Osteocyte (in vitro differentiated cells): ENCODE measurements at places on chromosomes 2 and 18.

GRCh38 chr2:233996000-233996399, 54.5 kb upstream of the SPP2 start:
- DNase-seq, result no peak

DNA sequence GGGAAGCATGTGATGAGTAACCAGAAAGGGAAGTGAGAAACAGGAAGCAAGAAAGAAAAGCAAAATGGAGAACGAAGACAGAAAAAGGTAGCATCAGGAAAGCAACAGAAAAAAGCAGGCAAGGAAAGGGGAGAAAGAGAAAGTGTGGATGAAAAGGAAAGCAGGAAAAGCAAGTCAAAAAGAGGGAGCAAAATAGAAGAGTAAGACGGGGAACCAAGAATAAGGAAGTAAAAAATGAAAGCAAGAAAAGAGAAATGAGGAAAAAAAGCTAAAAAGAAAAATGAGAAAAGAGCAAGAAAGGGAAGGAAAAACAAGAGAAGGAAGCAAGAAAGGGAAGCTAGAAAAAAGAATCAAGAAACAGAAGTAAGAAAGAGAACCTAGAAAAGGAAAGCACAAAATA, 242.3 kb upstream of the NCKAP5 start:
- DNase-seq, result no peak

DNA sequence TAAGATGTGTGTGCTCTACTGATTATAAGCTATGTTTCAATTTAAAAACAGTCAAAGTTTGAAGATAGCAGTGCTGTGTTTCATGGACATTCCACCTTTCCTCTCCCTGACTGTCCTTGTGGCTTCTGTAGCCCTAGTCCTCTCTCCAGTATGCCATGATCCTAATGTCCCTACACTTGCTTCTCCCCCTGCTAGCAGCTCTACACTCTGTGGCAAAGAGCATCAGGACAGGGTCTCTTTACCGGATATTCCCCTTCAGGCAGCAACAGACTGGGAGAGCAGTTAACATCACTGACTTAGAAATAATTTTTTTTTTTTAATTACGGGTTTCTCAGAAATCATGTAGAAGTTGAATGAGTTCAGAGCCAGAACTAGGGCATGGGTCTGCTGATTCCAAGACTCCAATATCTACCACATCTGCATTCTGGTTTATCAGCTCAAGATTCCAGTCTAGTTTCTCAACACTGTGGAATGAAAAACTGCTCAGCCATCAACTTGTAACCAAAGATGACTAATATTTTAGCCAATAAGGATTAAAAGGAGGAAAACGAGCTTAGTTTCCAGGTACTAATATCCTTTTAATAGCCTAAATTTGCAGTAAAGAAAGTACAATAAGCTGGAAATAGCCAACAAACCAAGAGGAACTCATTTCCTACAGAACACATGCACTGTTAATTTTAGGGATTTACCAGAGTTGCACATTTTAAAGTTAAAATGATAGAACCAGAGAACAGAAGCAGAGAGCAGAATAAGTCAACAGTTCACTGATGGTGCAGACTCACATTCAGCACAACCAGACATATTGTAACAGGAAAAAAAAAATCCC, 45.2 kb downstream of the TMEM131 start:
- DNase-seq, result no peak

GRCh38 chr2:149652526-149652925, 65.0 kb upstream of the MMADHC start:
- DNase-seq, result no peak

DNA sequence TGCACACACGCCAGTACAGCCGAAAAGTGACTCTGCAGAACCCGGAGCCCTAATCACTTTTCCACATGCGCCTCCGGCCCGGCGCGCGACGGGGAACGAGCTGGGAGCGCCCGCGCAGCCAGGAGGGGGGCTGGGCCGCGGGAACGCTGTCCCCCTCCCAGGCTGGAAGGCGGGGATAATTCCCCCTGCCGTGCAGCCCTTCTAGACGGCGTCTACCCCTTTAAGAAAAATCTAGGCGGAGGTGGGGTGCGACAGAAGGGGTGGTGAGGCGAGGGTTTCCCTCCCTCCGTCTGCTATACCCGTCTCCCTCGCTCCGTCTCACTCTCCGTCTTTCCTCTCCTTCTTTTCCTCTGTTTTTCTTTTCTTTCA, 2.4 kb downstream of the CYP26B1 start:
- DNase-seq, result peak; percentile 78
